Uterine smooth muscle cell (primary cell): ENCODE measurements at places on chromosomes 5 and 9. TPM values are rescaled to one million over a fixed set of nuclear protein-coding genes. Genes with fewer than 3 reads are reported as not detected.

Gene CYSRT1
- 0.55 and 0.62 TPM in 2 replicates for total RNA-seq

Gene PCDHGA12
- total RNA-seq: 15.5 and 21.5 TPM in 2 replicates

Gene NFIB
- total RNA-seq: 6.3 and 7.5 TPM in 2 replicates

Gene JAKMIP2
- total RNA-seq: 9.5 and 10.8 TPM in 2 replicates

Gene CRHBP
- total RNA-seq: 0.25 TPM in 1 of 2 replicates, not detected in the other

Gene HMGXB3
- 46.4 and 49.9 TPM in 2 replicates for total RNA-seq

Gene ABLIM3
- 15.8 and 19.6 TPM in 2 replicates for total RNA-seq

Gene CCL28
- total RNA-seq: 1.5 and 3.9 TPM in 2 replicates

Gene PCDHGB2
- 1.2 and 1.7 TPM in 2 replicates for total RNA-seq

Gene ADGRD2
- total RNA-seq: not detected in 2 replicates

Gene HRCT1
- 0.11 and 0.25 TPM in 2 replicates for total RNA-seq
